ENCODE measurements at places on chromosomes 4 and X.

- no peak for DNase-seq
These were observed 35.0 kb upstream of the CLCN4 start for GRCh38 chrX:10121787-10122186.

DNA sequence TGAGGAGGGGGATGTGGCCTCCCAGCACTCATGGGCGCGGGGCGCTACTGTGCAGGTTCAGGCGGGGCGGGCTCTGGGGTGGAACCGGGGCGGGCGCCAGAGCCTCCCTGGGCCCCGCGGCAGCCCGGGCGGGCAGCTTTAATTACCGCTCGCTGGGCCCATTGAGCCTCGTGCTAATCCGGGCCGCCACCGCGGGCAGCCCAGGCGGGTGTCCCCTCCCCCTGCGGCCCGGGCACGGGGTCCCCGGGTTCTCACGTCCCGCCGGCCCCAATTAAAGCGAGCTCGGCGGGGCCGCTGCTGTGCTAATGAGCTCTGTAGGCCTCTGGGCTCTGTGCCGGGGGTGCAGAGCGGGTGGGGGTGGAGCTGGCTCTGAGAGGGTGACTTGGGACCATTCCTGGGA is 22.8 kb upstream of the FGFR3 start:
- peak; percentile 64 for DNase-seq

DNA sequence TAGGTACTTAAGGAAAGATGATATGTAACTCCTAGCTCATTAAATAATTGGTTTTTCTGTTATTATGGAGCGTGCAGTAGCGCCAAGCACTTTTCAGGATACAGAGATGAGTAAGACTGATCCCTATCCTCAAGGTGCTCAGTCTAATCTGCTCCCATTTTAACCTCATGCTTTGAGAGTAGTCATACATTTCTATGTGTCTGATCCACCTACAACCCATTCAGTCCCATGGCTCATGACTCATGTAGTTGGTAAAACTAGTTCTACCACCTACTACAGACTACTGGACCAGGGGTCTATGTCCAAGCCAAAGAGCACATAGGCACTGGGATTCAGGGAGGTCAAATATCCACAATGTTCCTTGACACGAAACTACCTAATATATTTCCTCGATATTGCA is 60.8 kb downstream of the TMEM154 start:
- no peak for DNase-seq

- DNase-seq, result no peak
These were observed 59.3 kb upstream of the PPP1R2C start for GRCh38 chrX:42837101-42837726.

DNA sequence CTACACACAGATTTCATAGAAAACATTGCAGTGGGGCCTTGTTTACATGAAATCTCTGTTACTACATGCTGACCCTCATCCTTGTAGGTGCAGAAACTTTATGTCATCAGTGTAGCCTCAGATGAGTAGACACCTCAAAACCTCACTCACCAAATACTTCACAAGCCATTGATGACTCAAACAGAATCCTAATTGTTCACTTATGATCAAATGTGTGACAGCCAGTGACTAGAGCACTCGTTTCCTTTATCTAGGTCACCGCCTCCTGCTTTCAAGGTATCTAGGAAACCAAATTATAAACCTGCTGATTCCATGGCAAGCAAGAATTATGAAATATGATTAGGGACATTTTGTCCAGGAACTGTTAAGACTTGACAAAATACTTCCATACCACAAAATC is 255.8 kb upstream of the GPRIN3 start:
- DNase-seq, result no peak

DNA sequence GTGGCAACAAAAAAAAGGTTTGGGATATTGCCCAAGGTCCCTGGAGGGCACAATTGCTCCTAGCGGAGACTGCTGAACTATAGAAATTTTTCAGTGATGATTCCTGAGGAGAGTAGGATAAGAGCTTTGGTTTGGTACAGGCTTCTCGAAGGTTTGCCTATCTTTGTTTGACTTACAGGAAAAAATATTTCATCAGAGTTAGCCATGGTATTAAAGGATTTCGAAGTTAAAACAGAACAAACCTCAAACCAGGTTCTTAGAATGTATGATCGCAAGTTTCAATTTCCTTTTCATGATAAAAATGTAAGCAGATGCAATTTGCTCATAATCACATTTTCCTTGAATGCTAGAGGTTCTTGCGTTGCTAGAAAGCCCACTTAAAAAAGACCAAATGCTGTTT is 1.7 kb downstream of the EGFL6 start:
- no peak for DNase-seq

GRCh38 chr4:57043347-57044251 is 64.9 kb downstream of the POLR2B start:
- no peak for DNase-seq

- DNase-seq, result peak; percentile 85
These were observed at the start of gene SLIT2 for GRCh38 chr4:20251796-20252655. Gene SLIT2, plus strand, starts transcription at chr4:20251905. Its CDS starts 1,911 bp downstream, at chr4:20253816.

GRCh38 chrX:1336948-1337779 is 579 bp downstream of the IL3RA start:
- DNase-seq, result no peak

DNA sequence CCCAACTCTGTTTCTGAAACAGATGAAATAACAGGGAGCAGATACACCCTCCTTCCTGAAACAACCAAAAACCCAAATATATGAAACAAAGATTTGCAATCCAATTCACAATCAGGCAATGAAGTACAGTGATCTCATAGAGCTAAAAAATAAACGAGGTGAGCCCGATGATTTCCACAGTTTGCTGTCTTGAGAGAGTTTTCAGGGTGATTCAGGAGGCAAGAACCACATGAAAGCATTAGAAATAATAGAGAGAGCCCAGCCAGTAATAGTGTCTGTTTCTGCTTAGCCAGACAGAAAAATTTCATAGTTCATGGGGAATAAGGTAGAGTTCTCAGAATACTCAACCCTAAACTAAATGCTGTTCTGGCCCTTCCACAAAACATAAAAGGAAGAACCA is 296.2 kb downstream of the PDHA2 start:
- no peak for DNase-seq

- no peak for DNase-seq
These were observed 69.8 kb downstream of the ARHGEF38 start for GRCh38 chr4:105622269-105622668.

- no peak for DNase-seq
These were observed 39.0 kb downstream of the F11 start for GRCh38 chr4:186304866-186305505.

DNA sequence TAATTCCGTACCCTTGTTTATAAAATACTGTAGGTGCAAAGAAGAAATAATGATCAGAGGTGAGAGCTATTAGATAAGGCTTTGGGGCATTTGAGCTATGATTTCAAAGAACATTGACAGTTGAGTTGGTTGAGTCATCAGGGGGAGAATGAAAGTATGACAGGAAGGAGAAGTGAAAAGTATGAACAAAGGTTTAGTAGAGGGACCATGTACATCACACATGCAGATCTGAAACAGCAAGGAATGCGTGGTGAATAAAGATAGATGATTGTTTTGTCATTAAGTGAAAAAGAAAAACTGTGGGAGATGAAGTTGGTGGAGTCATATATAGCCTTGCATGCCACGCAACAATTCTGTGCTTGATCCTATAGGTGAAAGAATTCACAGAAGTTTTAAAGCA is 163.1 kb downstream of the ARAP2 start:
- no peak for DNase-seq

- DNase-seq, result peak; percentile 76
These were observed at the start of gene SPIN3 for GRCh38 chrX:56995271-56995994. Gene SPIN3, minus strand, starts transcription at chrX:56995541. Its CDS starts 594 bp downstream, at chrX:56994947.

- no peak for DNase-seq
These were observed 1052.5 kb upstream of the LCORL start for GRCh38 chr4:19074036-19074435.

DNA sequence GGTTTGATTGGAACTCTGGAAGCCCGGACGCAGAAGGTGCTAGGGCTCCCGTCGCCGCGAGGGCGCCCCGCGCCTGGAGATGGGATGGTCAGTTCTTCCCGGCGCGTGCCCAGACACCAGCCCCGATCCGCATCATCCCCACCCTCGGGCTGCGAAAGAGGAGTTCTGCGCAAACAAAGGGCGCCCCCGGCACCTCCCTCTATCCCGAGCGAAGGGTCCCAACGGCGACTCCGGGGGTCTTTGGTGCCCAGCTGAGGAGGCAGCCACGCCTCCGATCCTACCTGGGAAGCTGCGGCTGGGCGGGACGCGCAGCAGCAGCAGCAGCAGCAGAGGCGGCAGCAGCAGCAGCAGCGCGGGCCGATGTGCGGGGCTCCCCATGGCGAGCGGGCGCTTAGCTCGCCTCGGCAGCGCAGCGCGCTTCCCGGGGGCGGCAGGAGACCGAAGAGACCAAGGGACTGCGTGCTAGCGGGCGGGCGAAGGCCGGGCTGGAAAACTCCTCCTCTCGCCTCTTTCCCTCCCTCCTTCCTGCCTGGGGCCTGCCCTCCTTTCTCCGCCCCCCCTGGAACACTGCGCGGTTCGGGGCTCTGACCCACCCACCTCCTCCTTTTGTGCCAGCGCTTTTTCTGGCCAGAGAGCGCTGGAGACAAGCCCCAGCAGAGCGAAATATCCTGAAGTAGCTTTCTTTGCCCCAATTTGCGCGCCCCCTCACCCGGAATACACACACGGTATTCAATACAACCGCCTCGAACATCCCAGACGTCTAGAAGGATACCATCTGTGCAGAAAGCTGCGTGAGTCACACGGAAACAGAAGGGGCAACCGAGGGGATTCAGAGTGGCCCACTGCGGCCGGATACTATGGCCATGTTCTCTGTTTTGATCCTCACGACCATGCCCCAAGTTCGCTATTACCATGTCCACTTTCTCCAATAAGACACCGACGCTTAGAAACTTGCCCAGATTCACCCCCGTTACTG is at the start of gene SRPX:
SRPX (minus strand) TSS at position 457 of the 976 bp plus-strand sequence; CDS start at position 378, 79 bp downstream.
- DNase-seq, result peak; percentile 23

DNA sequence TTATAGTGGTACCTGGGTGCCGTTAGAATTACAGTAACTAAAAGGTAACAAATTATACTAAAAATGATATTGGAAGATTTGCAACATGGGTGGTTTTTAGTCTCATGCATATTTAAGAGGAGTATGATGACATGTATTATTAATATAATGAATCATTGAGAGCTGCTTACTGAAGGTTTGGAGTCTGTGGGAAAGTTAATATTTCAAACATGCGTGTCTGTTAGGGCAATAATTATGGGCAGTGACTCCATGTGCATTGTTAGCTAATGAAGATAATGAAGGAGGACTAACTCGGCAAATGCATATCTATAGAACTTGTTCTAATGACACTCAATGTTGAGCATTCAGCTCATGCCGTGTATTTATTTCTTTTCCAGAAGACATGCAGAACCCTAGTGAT is 47.1 kb downstream of the MTHFD2L start:
- no peak for DNase-seq

Data from WERI-Rb-1 (cell line).